ENCODE measurements at places on chromosomes 12 and 14. TPM values are rescaled to one million over a fixed set of nuclear protein-coding genes. Genes with fewer than 3 reads are reported as not detected.

The MSRB3 gene
- 147 TPM for total RNA-seq

The PLXNC1 gene
- not detected for total RNA-seq

The PRH2 gene
- not detected for total RNA-seq

The TAS2R42 gene
- not detected for total RNA-seq

The RNF31 gene
- 89.7 TPM for total RNA-seq
